ENCODE measurements at places on chromosomes 7 and 10.
A peak's percentile ranks its signal among the peaks of the same experiment; 100 is the strongest.

DNA sequence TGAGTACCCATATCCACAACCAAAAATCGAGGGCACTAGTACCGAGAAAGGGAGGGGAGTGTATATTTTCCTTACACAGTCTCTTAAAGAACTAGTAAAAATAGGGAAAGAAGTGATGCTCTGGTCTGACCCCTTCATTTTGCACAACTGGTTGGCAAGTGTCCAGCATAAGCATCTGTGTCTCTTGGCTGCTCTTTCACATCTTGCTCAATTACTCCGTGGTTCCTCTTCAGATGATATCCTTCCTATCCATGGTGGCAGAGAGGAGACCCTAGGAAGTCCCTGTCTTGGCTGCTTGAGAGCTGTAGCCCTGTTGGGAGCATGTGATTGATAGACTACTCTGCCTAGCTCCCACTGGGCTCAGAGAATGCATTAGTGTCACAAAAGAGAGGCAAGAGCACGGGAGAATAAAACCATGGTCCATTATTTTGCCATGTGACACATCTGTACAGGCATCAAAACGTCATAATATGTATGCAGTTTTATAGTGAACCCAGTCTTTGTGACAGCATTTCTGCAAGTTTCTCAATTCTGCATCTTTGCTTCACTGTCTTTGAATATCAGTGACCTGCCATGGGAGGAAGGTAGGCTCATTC, 111.8 kb upstream of the ANKRD1 start:
- no peak for DNase-seq

- no peak for DNase-seq
Observed at GRCh38 chr10:74730246-74730645, 96.2 kb upstream of the KAT6B start.

GRCh38 chr7:42017349-42017986, 219.5 kb downstream of the GLI3 start:
- DNase-seq = no peak

DNA sequence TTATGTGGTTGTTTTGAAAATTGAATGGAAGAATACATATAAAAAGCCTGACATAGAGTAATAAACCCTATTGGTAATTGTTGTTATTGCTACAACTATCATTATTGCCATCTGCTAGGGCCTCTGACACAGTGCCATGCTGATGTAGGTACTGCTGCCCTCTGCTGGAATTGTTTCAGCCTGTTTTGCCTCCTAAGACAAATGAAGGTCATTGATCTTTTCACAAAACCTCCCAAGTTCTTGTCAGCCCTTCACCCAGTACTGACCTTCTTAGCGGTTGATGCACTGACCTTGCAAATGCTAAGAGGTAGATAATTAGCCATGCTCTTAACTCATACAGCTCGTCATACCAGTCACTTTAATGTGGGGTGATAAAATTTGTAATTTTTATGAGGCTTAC, 975.2 kb downstream of the SORCS1 start:
- DNase-seq = peak; percentile 1

- peak; percentile 56 for DNase-seq
Observed at GRCh38 chr7:91720260-91720937, 160.1 kb downstream of the MTERF1 start.

- peak; percentile 91 for DNase-seq
Observed at GRCh38 chr7:3754493-3755341, 453.7 kb downstream of the SDK1 start.

DNA sequence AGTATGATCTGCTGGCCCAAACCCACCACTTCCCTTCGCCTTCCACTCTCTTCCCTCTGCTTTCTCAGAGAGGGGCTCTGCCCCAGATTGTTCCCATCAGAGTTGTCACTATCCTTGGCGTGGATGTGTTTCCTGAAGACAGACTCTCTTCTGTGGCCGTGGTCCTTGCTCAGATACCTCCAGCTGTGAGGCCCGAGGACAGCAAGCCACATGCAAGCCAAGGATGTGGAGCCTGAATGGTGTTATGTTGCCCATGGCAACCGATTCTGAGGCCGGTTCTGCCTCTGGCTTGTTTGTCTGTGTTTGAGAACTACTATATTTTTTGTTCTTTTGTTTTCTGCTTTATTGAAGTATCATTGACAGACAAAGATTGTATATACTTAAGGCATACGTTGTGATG, 247.4 kb upstream of the PODXL start:
- no peak for DNase-seq

DNA sequence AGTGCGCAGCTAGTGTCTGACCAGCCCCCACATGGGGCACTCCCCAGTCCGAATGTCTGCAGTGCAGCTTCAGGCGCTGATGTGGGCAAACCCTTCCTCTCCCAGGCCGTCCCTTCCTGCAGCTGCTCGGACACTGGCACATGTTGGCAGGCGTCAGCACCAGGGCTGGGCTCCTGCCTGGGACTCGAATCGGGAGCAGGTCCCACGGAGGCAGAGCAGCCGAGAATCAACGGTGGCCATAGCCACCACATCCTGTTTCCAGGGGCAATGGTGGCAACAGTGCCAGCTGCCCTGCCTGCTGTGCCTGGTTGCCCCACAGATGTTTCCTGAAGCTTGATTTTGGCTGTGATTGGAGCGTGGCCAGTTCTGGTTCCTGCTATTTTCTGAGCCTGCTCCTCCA, 65.8 kb downstream of the MGMT start:
- no peak for DNase-seq

- no peak for DNase-seq
Observed at GRCh38 chr10:119758448-119759195, 32.8 kb downstream of the INPP5F start.

GRCh38 chr7:95687759-95688343, 84.5 kb upstream of the DYNC1I1 start:
- DNase-seq = peak; percentile 5

- no peak for DNase-seq
Observed at GRCh38 chr7:96253964-96254363, 67.9 kb downstream of the SLC25A13 start.

GRCh38 chr7:80641548-80641947, 3.1 kb downstream of the CD36 start:
- DNase-seq = no peak

GRCh38 chr10:27815261-27815660, 69.6 kb upstream of the MKX start:
- no peak for DNase-seq

DNA sequence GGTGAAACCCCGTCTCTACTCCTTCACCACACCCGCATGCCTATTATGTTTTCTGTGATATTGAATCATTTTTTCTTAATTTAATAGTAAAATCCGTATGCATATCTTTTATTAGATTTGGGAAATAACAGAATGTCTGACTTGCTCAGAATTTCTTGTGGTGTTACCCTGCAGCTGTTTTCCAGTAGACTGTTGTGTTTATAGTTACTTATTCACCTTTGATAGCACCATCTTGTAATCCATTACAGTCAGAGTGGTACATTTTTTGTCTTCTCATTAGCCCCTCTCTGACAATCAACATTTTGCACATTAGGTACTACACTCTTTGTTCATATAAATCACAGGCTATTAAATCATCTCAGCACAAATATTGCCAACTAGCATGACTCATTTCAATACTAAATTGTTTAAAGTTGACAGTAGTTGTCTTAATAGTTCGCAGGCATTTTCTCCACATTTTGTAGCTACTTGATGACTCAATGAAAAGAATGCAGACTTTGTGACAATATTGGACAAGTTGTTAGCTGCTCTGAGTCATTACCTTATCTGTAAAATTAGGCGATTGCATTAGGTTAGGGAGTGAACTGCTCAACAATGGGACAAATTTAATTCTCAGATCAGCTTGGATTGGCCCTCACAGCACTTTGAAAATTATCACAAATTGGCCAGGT, 17.8 kb upstream of the SLC16A12 start:
- DNase-seq = peak; percentile 94

DNA sequence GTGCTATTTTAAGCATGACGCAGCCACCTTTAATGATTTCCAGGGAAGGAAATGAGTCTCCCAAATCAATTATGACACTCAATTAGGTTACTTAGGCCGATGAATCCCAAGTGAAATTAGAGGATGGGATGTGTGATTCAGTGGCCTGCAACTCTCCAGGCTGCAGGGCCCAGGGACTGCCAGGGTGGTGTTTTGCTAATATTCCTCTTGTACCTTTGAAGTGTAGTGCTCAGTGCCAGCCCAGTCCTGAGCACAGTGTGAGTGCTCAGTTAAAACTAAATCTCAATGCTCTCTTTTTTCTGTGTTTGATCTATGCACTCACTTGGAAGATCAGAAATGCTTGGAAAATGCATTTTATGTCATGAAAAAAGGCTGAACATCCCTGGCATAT, 51.6 kb downstream of the SEM1 start:
- DNase-seq = no peak

DNA sequence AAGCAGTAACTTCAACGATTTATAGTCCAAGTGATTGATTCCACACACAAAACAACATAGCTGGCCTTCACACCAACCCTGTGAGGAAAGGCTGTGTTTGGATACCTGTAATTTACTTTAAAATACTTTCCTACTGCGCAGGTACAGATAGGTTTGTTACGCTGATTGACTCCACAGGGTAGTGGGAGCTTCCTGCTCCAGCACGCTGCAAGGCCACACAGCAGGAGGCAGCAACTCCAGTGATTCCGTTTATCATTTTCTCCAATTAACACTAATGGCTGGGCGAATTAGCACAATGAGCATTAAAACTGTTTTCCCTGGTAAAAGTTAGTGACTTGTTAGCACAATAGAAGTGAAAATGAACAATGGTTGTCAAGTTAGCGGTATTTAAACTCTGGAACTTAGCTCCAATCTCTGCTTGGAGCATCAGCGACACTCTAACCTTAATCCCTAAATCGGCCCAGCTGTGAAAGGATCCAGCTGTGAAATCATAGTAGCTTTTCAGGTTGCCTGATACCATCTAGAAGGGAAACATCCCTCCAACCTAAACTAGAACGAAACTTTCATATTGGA, 959 bp downstream of the DCLRE1C start:
- DNase-seq = peak; percentile 21

GRCh38 chr10:5504146-5505072, 5.0 kb upstream of the CALML5 start:
- DNase-seq = no peak

DNA sequence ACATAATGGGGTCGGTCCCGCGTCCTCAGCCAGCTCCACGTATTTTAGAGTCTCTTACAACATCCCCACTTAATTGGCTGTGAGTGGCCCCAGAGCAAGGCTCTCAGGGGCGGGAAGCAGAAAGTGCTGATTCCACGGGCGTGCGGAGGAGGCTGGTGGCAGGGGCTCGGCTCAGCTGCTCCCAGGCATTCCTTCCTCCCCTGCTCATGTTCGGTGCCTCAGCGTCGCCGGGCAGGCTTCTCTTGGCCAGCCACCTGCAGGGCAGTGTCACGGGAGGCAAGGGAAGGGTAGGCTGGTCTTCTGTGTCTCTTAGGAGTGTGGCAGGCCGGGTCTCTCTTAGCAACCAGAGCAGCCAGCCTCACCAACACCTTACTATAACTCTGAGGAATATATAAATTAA, 33.8 kb downstream of the IL15RA start:
- DNase-seq = peak; percentile 51

DNA sequence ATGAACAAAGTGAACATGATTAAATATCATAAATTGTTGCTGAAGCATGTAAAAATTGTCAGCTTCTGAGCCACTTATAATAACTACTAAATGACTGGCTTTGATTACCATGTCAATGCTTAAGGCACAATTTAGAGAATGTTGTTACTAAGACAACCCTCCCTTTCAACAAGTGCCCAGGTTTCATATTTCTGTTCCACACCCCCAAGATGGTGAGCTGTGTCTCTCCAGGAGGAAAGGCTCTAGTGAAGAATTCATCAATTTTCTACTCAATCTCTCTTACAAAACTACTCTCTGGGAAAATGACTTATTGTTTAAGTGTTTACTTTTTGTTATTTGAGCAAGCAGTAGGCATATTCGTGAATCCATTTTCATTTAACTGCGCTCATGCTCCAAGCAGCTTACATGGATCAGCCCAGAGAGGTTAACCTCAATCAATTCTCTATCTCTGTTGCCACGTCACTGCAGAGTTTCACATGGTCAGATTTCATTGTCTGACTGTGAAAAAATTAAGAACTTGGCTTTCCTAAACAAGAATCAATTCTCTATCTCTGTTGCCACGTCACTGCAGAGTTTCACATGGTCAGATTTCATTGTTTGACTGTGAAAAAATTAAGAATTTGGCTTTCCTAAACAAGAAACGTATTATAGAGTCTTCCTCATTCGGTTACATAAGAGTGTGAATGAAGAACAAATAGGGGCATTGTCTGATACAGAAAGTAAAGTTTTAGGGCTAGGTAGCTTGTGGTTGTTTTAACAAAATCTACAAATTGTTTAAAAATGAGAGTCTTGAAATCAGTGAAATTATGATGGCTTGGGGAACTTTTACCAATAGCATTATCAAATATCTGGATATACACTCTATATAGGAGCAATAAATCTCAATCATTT, 49.7 kb downstream of the CCDC71L start:
- peak; percentile 57 for DNase-seq

GRCh38 chr10:126640401-126640800, 30.1 kb downstream of the C10orf90 start:
- DNase-seq = peak; percentile 23

Measured in fibroblast of lung (primary cell).